CD4-positive, CD25-positive, alpha-beta regulatory T cell (primary cell): ENCODE measurements at places on chromosomes 4 and X.

- no peak for DNase-seq
Measured at GRCh38 chr4:108168160-108168670, 517 bp downstream of the LEF1 start.

DNA sequence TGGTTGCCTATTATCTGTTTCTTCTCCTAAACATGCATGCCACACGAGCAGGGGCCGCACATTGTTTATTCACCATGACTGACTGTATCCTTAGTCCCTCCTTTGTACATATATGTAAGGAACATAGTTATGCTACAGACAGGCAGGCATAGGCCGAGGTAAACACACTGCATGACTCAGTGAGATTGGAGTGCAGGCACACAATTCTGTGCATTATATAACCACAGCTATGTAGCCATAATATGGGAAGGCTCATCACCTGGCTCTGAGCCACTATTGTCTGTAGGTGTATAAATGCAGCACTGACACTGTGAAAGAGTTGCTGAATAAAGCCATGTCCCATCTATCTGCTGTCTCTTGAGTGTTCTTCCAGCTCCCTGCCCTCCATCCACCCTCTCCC is 431.6 kb downstream of the IDS start:
- no peak for DNase-seq

GRCh38 chrX:149121206-149121920 is 383.7 kb downstream of the IDS start:
- no peak for DNase-seq

- no peak for DNase-seq
Measured at GRCh38 chr4:158193171-158193749, 17.0 kb upstream of the TMEM144 start.

DNA sequence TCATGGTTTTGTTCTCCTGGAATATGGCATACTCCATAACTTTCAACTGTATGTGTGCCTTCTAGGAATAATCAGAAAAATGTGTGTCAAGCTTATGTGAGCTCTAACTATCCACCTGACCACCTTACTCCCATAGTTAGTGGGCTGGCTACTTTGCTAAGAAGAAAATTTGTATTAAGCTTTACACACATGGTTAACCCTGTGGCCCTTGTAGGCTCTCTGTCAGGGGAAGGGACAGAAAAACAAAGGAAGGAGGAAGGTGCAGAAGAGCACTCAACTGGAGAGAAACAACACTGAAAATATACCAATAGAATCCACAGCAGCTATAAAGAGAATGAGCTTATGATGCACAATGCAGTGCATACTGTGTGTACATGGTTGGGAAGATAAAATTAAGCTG is 84.6 kb downstream of the PPP3CA start:
- DNase-seq = no peak

GRCh38 chrX:12971282-12972003 is 3.5 kb upstream of the TMSB4X start:
- DNase-seq = no peak

- DNase-seq = no peak
Measured at GRCh38 chr4:140135529-140136088, 18.4 kb downstream of the MAML3 start.

DNA sequence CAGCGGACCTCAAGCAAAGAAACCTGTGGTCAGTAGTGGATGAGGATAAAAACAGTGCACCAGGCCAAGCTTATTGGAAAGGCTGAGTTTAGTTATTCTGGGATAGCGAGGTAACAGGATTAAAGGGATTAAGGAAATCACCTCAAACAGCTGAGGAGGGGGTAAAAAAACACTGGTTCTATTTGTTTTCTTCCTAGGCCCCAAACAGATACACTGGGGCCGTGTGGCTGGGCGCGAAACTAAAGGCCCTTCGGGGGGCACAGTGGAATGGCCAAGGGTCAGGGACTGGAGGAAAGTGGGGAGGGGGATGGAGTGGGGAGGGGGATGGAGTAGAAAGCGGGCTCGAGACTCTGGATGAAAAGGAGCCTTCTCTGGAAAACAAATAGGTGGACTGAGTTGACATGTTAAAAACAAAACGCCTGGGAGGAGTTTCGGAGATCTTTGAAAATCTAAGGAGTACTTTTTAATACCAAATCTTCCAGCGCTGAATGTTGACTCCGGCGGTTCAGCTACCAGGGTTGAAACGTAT is 2.9 kb downstream of the SOX3 start:
- DNase-seq = no peak
